IMR-90 (cell line): ENCODE measurements at places on chromosomes 12 and 14. TPM values are rescaled to one million over a fixed set of nuclear protein-coding genes. Genes with fewer than 3 reads are reported as not detected.

GRCh38 chr14:29111554-29111953 lies 345.0 kb downstream of the FOXG1 start:
- no peak for DNase-seq

GRCh38 chr14:74737753-74738325 lies 24.9 kb downstream of the FCF1 start:
- DNase-seq, result peak; percentile 50

DNA sequence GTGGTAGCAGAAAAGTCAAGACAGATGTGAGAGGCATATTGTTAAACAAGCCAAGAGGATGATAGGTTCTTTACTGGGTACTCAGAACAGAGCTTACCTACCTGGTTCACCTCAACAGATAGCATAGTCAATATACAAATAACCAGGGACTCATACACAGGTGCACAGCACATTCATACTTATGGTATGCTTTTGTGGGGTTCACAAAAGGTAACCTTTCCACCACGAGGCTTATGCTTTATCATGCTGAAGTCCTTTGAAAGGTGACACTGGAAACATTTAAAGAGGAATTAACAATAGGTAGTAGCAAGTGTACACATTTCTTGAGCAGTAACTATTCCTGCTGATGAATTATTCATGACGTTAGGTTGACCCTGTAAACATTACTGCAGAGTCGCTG lies 42.2 kb upstream of the MBIP start:
- no peak for DNase-seq

GRCh38 chr12:100493396-100494012 lies 19.8 kb downstream of the NR1H4 start:
- no peak for DNase-seq

DNA sequence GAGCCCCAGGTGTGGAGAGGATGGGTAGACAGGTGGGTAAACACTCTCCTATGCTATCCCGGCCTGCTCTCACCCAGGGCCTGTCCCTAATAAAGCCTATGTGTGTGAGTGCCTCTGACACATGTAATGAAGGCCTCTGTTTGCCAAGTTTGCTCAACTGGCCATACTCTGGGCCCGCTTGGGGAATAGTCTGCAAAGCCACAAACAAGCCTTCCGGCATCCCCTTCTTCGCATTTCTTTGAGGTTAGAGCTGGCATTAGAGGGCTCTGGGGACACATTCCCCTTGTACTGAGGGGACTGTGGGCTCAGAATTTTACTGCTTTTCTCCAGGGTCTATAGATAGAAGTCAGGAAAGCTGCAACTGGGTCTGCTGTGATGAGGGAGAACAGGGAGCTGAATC lies 240.5 kb downstream of the C12orf75 start:
- DNase-seq, result no peak

The NUAK1 gene
- total RNA-seq, result 8.8 and 8.9 TPM in 2 replicates

GRCh38 chr14:72663076-72663487 lies 230.8 kb downstream of the DPF3 start:
- DNase-seq, result peak; percentile 41
